Stimulated activated CD4-positive, alpha-beta T cell treated with anti-CD3 and anti-CD28 coated beads, Interleukin-1b, Interleukin-23, amount 100 ng/mL, for 24 hours (primary cell): ENCODE measurements at places on chromosomes 12 and 14.
A peak's percentile ranks its signal among the peaks of the same experiment; 100 is the strongest.

DNA sequence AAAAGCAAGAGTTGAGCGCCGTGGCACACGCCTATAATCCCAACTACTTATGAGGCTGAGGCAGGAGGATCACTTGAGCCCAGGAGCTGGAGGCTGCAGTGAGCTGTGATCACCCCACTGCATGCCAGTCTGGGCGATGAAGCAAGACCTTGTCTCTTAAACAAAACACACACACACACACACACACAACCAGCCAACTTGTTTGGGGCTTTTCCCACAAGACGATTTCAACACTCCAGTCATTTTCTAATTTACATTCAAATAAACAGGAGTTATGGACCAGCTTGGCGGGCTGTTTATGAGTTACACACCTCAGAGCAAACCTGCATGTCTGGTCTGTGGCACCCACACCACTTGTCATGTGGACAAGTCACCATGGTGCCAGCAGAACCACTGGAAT, 6.7 kb downstream of the GLTP start:
- no peak for DNase-seq

- DNase-seq = no peak
These were observed 18.5 kb upstream of the PCNX1 start for GRCh38 chr14:70888681-70889175.

DNA sequence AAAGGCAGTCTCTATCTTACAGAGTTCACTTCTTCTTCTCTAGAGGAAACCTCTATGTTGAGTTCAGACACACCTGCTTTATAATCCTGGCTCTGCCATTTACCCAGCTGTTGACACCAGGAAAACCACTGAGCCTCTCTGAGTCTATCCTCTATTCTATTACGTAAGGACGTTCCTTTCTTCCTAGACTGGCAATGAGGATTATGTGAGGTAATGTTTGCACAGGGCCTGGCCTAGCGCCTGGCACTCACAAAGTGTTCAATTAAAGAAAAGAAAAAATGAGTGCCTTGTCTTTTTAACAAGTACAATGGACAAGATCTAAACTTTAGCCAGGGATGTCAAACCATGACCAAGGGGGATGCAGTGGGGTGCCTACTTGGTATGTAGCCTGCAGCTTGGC, 641.9 kb upstream of the TBX3 start:
- DNase-seq = no peak

DNA sequence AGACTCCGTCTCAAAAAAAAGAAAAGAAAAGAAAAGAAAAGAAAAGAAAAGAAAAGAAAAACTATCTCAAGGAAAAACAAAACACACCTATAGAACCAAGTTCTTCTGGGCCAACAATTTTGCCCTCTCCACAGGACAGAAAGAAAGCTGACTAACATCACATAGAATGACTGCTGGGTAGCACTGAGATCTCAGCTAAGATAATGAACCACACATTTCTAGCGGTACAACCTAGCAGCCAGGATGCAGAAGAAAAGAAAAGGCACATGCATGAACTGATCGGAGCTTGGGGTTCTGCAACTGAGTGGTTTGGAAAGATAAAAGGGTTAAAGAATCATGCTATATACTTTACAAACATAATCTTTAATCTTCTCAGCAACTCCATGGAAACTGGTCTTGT, 19.5 kb downstream of the TMED10 start:
- DNase-seq = no peak

GRCh38 chr14:71228711-71229110, 321.5 kb downstream of the PCNX1 start:
- no peak for DNase-seq

DNA sequence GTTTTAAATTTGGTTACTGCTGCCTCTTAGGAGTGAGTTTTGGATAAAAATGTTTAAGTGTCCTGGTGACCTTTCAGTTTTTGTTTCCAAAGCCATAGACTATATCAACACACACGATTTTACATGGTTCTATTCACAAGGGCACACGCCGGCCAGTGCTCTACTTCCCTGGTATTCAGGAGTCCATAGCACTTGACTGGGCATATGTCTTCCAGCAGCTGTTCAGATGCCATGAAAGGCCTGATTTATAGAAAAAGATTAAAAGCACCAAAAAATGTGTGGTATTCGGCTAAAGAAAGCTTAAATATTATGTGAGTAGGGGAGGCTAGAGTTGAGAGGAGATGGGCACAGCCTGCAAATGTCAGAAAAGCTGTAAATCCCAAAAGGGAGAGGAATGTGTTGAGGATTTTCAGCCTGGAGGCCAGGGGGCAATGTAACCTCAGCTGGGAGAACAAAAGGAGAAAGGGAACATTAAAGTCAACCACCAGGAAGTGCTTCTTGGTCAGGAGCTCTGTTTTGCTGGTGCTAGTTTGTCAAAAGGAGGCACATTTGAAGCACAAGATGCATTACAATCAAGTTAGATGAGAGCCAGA, 478.4 kb downstream of the RAD51B start:
- DNase-seq = no peak

DNA sequence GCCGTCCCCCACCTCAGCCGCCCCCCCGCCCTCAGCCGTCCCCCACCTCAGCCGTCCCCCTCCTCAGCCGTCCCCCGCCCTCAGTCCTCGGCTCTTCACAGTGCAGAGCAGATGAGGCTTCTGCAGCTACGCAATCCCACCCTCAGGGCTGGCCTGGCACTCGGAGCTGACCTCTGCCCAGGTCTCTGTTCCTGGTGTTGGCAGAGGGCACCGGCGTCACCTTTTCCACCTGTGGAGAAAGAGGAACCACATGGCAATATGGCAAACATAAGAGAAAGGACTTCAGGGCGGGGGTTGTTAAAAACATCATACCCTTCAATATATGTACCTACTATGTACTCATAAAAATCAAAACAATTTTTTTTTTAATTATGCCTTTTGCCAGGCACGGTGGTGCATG, 45.8 kb downstream of the MLXIP start:
- no peak for DNase-seq

GRCh38 chr12:52508211-52508610, 12.0 kb downstream of the KRT5 start:
- no peak for DNase-seq

DNA sequence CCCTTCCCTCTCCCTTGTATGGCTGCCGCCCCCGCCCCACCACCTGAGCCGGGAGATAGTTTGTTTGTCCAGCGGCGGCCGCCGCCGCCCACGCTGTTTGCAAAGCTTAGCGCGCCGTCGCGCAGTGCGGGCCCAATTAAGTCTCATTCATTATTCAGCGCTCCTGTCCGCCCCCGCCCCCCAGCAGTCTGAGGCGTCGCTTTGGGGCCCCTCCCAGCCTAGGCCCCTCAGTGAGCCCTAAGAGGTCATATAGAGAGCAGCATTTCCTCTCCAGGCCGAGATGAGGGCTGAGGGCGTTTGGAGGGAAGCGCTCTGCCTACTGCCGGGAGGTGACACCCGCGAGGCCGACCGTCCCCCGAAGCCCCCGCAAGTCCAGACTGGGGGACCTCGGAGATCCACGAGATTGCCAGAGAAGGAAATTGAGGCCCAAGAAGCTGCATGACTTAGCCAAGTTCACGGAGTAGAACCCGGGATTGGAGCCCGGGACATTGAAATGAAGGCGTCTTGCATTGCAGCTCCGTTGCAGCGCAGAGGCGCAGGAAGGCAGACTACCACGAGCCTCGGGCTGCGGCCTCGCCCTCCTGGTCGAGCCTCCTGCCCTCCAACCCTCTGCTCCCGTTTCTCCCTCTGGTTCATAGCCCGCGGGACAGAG, at the start of gene DNAJC22:
TSS of gene DNAJC22 (plus strand) at position 230 of the 652 bp plus-strand sequence. CDS start 1,985 bp downstream, outside the sequence.
- DNase-seq = no peak

DNA sequence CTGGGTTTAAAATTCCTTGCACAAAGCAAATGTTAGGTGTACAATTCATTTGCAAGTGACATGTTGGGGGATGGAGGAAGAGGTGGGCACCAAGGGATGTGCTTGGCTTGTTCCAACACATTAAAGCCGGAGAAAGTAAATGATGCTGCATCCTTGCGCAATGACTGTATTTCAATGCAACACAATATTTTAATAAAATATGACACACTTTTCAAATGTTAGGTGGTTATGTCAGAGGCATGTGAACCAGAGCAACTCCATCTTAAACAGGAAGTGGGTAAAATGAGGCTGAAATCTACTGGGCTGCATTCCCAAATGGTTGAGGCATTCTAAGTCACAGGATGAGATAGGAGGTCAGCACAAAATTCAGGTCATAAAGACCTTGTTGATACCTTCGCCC, 53.6 kb upstream of the ARHGAP5 start:
- DNase-seq = no peak

DNA sequence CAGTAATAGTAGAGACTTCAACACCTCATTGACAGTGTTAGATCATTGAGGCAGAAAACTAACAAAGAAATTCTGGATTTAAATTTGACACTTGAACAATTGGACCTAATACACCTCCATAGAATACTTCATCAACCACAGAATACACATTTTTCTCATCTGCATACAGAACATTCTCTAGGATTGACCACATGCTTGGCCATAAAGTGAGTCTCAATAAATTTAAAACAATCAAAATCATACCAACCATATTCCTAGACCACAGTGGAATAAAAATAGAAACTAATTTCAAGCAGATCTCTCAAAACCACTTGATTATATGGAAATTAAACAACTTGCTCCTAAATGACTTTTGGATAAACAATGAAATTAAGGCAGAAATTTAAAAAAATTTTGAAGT, 82.3 kb downstream of the SLC38A4 start:
- DNase-seq = no peak

DNA sequence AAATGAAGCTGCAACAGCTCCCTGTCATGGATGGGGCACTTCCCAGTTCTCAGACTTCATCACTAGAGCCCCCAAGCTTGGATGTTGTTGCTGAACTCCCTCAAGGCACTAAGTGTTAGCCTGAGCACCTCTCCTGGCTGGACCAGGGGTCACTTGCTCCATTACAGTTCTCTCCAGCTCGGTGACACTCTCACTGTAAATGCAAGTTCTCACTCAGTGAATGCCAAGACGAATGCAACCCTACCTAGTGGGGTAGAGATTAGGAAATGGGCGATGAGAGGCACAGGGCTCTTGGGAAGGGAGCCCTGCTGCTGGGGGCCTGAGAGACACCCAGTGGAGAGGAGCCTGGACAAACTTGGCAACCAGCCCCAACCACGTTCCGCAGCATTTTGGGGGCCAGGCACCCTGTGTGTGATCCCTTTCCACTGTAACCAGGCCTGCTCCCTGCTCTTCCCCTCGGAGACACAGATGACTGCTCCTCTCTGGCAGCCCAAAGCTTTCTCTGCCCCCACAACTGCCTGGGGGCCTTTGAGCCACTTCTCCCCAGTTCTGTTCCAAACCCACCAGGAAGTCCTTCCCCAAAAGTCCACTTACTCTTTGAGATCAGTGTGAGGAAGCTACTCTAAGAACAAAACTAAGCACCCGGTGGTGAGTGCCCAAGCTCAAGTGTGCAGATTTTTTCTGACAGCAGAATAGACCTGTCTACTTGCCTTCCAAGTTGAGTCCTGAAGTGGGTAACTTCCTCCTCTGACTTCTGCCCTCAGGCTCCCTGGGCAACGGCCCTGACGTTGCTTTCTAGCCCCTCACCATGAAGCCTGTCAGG, 8.0 kb upstream of the SELPLG start:
- DNase-seq = no peak

GRCh38 chr12:94458877-94459727, 565 bp downstream of the CEP83 start:
- no peak for DNase-seq

DNA sequence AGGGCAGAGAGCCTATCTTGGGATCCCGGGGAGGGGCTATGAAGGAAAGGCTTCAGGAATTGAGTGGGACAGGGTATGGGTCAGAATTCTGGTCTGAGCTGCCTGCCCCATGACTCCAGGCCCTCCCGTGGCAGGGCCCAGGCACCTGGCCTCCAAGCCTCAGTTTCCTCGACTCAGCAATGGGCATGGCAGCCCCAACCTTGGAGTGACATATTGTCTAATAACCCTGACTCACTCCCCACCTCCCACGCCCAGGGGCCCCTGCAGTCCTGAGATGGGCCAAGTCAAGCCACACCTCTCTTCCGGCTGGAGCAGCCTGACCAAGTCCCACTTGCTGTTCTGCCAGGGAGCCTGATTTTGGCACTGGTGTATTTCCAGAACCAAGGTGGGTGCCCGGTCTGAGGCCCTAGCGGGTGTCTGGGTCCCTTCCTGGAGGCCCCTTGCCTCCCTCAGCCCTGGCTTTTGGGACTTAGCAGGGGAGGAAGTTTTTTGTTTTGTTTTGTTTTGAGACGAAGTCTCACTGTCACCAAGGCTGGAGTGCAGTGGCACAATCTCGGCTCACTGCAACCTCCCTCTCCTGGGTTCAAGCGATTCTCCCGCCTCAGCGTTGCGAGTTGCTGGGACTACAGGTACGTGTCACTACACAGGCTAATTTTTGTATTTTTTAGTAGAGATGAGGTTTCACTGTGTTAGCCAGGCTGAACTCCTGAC, 40.3 kb upstream of the RCOR1 start:
- DNase-seq = no peak

GRCh38 chr12:21539797-21540196, 13.7 kb downstream of the SPX start:
- DNase-seq = no peak

GRCh38 chr14:23006544-23007419, 3.2 kb downstream of the C14orf93 start:
- DNase-seq = peak; percentile 96

DNA sequence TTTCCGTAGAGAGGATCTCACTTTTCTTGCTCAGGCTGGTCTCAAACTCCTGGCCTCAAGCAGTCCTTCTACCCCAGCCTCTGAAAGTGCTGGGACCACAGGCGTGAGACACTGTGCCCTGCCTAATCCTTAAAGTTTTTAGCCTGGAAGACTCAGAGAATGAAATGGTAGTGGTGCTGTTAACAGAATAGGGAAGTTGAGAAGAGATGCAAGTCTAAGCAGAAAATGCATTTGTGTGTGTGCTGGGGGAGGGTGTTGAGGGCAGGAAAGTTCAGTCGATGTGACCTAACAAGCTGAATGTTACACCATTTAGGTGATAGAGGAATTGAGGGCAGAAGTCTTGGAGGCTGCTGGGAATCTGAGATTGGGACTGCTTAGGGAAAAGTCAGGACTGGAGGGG, 6.9 kb upstream of the TUBA1A start:
- DNase-seq = no peak

DNA sequence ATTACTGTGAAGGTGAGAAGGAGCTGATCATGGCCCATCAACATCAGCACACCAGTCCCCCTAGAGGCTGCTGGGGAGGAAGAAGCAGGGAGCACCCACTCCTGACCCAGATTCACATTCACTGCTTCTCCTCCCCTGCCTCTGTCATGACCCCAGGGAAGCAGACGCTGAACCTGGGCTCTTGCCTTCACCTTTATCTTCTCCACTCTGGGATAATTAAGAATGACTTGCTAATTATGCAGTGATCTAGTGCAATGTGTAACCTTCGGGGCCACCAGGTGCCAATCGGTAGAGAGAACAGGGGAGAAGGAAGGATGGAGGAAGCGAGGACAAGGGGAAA, 44.4 kb upstream of the IQSEC3 start:
- no peak for DNase-seq

GRCh38 chr14:50100805-50101204, 15.6 kb downstream of the VCPKMT start:
- DNase-seq = no peak

GRCh38 chr12:112270673-112271072, 111.6 kb downstream of the HECTD4 start:
- DNase-seq = no peak

DNA sequence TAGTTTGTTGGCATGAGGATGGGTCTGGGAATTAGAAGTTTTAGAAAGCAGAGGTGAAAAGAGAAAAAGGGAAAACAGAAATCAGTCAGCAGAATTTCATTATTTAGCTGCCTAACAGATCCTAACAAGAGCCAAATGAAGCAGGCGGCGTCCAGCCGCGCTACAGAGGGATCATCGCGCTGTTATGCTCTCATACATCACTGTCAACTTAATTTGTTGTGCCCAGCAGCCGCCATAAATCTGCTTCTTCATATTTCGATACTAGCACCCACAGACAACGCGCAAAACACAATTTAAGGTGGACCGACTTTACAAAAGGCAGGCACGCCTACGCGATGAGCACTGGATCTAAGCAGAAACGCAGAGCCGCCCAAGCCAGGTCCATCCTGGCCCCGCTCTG, 66.7 kb downstream of the SETD3 start:
- DNase-seq = no peak
